ENCODE measurements at places on chromosomes 12 and 14. TPM values are rescaled to one million over a fixed set of nuclear protein-coding genes. Genes with fewer than 3 reads are reported as not detected.

KRT8 gene
- total RNA-seq, result 57.0 TPM

DAO gene
- total RNA-seq, result not detected

CLIP1 gene
- total RNA-seq, result 79.6 TPM

CD4 gene
- 1.9 TPM for total RNA-seq

DLK1 gene
- not detected for total RNA-seq

PYGL gene
- total RNA-seq, result 82.5 TPM

SRRM4 gene
- total RNA-seq, result not detected

DHRS2 gene
- total RNA-seq, result 0.32 TPM

IL23A gene
- total RNA-seq, result not detected

MYO1A gene
- total RNA-seq, result under 0.01 TPM

KHNYN gene
- total RNA-seq, result 47.4 TPM

OTOGL gene
- under 0.01 TPM for total RNA-seq

LRRIQ1 gene
- under 0.01 TPM for total RNA-seq

MGP gene
- total RNA-seq, result 10.6 TPM

MANSC1 gene
- total RNA-seq, result 2.3 TPM

LYZ gene
- not detected for total RNA-seq

LRRC74A gene
- total RNA-seq, result not detected

GZMB gene
- not detected for total RNA-seq

EPYC gene
- total RNA-seq, result not detected

A2M gene
- total RNA-seq, result 20.9 TPM

PAPLN gene
- total RNA-seq, result 4.3 TPM

GARIN6 gene
- not detected for total RNA-seq

KLHDC1 gene
- 2.6 TPM for total RNA-seq

FGF6 gene
- not detected for total RNA-seq

CCDC196 gene
- total RNA-seq, result not detected

PLCZ1 gene
- total RNA-seq, result not detected

ABHD4 gene
- total RNA-seq, result 13.4 TPM

CPNE6 gene
- not detected for total RNA-seq

PMCH gene
- total RNA-seq, result not detected

EML5 gene
- total RNA-seq, result 0.86 TPM

ARHGEF25 gene
- 28.0 TPM for total RNA-seq
